ENCODE measurements at places on chromosomes 2 and 18.
A peak's percentile ranks its signal among the peaks of the same experiment; 100 is the strongest.

DNA sequence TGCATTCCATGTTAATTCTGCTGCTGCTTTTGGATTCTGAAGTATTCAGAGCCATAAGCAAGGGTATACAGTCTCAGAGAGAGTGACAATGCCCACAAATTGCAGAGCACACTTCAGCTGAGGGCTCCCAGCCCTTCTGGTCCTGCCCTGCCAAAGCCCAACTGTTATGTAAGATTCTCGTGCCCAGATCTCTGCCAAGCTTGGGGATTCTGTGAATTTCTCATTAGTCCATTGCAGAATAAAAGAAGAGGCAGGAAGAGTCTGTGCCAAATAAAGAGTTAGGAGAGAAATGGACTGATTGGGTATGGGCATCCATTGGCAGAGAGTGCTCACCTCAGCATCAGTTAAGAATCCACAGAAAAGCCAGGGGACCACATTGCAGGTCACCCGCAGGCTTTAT lies 112.0 kb upstream of the PNPT1 start:
- DNase-seq = no peak

GRCh38 chr2:58920001-58920400 lies 678.9 kb upstream of the FANCL start:
- DNase-seq = no peak

- DNase-seq = no peak
These were observed 92.5 kb upstream of the CXCR4 start for GRCh38 chr2:136210455-136210805.

DNA sequence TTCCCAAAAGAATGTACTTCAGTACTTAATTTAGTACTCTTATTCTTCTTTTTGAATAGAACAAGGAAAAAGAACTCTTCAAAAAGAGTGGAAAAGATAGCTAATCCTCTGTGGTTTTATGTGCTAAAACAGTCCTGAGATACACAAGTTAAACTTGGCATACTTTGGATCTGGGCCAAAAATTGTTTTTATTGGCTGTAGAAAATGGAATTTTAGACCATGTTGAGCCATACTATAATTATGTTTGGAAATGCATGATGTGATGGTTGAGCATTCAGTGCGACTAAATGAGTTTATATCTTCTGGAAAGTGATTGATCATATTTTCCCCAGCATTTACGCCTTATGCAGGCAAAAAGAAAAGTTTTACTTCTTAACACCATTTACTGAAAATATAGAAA lies 18.0 kb upstream of the PDE1A start:
- no peak for DNase-seq

DNA sequence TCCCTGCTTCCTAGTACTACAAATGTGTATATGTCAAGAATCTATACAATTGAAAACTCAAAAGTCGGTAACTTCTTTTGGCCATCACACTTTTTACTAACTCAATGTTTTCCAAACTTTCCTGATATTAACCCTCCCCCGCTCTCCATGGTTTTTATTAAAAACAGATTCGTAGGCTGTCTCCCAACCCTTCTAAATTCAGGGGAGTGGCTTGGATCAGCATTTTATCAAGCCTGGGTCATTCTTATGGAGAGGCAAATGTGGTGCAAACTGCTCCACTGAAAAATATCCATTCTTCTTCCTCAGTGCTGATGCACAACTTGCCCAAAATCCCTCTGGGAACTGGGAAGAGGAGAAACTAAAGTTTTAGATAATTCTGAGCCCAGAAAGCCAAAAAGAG lies 134.2 kb downstream of the RIF1 start:
- DNase-seq = no peak

GRCh38 chr2:65360441-65360840 lies 72.0 kb downstream of the SPRED2 start:
- DNase-seq = no peak

DNA sequence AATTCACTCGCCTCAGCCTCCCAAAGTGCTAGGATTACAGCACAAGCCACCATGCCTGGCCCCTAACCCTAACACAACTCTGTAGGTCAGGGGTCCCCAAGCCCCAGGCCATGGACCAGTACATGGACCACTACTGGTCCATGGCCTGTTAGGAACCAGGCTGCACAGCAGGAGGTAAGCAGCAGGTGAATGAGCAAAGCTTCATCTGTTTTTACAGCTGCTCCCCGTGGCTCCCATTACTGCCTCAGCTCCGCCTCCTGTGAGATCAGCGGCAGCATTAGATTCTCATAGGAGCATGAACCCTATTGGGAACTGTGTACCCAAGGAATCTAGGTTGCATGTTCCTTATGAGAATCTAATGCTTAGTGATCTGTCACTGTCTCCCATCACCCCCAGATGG lies 201.7 kb downstream of the NRP2 start:
- DNase-seq = peak; percentile 71

- no peak for DNase-seq
These were observed 76.4 kb downstream of the ZSWIM2 start for GRCh38 chr2:186772579-186772978.

- DNase-seq = no peak
These were observed 68.4 kb downstream of the TIMM21 start for GRCh38 chr18:74216661-74217110.

- no peak for DNase-seq
These were observed 27.7 kb downstream of the ADRA2B start for GRCh38 chr2:96088340-96089335.

DNA sequence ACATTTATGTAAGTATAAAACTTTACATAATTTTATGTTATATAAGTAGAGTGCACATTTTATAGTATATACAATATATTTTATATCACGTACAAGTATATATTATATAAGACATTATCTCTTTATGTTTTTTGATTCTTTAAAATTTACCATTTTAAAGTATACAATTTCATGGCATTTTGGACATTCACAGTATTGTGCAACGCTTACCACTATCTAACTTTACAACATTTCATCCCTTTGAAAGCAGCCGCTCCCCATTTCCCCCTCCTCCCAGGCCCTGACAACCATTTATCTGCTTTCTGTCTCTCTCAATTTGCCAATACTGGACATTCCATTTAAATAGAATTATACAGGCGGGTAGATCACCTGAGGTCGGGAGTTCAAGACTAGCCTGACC lies 512.5 kb downstream of the TSN start:
- DNase-seq = no peak

DNA sequence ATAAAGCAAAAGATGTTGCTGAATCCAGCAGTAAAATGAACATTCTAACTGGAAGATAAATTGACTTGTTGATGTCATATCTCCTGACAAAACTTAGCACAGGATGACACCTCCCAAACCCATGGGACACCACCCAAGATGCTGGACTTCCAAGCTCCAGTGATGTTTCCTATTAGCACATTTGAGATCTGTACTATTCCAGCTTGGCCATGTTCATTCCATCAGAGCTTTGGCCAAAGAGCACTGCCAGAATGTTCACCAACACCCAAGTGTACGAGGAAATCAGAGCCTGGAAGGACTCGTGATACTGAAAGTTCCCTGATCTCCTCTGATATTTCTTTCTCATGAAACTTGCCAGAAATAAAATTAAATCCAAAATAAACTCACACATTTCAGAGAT lies 44.7 kb downstream of the PID1 start:
- DNase-seq = no peak

GRCh38 chr18:48010264-48010663 lies 79.8 kb upstream of the SMAD2 start:
- no peak for DNase-seq

DNA sequence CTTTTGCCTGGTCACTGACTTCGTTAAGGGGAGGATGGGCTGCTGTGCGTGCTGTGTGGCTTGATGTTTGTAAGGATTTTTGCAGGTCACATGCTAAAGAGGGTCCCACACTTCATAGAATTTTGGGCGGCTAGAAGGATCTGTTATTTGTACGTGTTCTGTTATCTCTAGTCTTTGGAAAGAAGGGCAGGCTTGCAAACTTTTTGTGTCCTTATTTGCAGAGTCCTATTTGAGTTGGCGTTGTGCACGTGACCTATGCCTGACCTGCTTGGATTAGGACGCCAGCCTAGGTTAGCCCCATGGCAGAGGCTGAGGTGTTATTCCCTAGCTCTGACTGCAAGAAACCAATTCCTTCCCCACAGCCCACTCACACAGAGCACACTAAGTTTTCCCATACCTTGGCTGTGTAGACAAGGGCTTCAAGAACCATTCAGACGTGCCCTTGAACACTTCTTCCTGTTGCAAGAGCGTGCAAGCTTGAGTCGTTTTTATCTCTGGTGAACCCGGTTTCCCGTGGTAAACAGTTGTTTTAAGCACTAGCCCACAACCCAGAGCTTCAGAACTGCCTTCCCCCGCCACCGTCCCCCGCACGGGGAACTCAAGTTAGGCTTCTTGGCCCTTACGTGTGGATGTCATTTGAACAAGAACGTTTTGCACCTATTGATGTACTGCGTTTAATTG lies 94.6 kb downstream of the LDLRAD4 start:
- DNase-seq = no peak

DNA sequence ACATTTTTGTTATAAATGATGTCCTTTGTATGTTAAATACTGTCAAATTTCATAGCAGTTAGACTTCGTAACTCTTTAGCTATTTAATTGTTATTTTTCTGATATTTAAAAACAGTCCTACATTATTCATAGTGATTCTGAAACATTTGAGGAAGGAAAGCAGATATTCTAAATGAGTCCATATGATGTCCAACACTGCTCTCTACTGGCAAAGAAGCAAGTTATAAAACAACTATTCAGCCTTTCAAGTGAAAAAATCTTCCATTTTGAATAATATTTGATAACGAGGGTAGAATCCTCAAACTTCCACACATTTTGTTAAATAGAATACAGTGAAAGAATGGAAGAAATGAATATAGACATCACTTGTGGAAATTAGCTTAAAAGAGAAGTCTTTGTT lies 220.8 kb downstream of the GULP1 start:
- peak; percentile 58 for DNase-seq

- no peak for DNase-seq
These were observed 1.3 kb upstream of the FEV start for GRCh38 chr2:218986148-218986761.

GRCh38 chr2:19651466-19651865 lies 250.3 kb downstream of the TTC32 start:
- no peak for DNase-seq

- DNase-seq = no peak
These were observed 95.1 kb upstream of the SLC35G4 start for GRCh38 chr18:11514267-11514666.

DNA sequence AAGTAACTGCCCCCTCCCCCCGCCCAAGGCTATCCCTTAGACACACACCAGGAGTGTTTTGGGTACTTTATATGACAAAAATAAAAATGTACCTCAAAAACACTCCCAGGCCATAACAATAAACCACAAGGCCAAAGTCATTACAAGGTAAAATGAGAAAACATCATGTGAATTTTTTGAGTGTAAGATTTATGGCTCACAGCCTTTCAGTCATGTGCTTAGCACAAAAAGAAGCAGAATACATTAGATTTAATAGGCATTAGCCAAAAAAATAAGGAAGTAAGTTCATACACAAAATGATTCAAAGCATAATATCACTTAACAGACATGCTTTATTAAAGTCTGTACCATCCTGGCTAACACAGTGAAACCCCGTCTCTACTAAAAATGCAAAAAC lies 103.7 kb downstream of the CACNB4 start:
- DNase-seq = no peak

GRCh38 chr2:48530033-48530811 lies at the start of gene STON1:
Gene STON1, plus strand, starts transcription at chr2:48530154. Its CDS starts 50,480 bp downstream, at chr2:48580634.
- peak; percentile 33 for DNase-seq

DNA sequence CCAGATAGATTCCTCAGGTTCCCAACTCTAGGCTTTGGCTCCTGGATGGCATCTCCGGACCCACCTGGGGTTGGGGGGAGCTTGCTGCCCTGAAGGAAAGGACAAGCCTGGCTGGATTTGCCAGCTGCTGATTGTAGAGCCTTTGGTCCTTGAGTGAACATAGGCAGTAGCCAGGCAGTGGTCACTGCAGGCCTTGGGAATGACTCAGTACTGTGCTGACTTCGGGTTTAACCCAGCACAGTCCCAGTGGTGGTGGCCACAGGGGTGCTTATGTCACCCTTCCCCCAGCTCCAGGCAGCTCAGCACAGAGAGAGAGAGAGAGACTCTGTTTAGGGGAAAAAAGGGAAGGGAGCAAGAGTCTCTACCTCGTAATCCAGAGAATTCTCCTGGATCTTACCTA lies 27.7 kb upstream of the ACTR2 start:
- DNase-seq = no peak

DNA sequence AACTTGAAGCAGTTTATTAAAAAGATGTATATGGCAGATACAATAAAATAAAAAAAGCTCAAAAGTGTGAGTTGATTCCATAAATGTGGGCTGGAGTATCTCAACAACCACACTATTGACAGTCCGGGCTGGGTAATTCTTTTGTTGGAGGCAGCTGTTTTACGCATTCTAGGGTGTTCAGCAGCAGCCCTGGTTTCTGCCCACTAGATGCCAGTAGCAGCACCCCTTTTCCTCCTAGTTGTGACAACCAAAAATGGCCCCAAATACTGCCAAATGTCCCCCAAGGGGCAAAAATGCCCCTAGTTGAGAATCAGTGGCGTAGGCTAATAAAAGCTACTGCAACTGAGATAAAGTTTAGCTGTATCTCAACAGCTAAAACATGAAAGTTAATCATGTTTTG lies 44.8 kb downstream of the CHMP3 start:
- DNase-seq = peak; percentile 9

GRCh38 chr18:23053776-23054457 lies 81.4 kb upstream of the CABLES1 start:
- no peak for DNase-seq

DNA sequence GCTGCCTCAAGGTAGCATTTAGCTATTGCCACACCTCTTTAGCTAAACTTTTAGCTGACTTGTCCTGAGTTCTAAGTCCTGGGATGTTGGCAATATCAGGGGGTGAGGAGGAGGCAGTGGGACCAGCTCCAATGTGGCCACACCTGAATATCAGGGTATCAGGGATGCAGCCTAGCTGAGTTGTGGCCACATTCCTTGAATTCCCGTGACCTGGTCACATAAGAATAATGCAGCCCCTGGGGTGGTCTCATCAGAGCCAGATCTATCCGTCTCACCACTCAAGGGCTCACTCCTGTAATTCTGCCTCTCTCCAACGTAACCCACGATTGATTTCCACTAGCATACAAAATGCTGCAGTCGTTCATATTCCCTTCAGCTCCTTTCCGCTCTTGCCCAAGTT lies 11.6 kb upstream of the TAF1B start:
- no peak for DNase-seq

DNA sequence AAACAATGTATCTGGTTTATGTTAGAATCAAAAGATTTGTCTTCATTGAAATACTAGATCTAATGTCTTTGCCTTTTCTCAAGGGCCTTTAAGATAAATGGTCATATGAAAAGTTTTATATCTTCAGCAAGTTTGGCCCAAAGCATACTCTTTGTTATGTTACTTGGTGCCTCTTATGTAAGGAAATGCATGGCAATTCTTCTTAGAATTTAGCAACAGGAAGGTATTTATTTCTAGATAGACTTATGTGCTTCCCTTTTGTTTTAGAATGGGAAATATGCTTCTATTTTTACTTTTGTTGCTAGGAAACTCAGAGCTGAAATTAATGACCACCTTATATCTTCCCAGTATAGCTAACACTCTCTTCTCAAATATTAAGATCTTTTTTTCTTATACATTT lies 117.4 kb upstream of the DLX2 start:
- DNase-seq = no peak

DNA sequence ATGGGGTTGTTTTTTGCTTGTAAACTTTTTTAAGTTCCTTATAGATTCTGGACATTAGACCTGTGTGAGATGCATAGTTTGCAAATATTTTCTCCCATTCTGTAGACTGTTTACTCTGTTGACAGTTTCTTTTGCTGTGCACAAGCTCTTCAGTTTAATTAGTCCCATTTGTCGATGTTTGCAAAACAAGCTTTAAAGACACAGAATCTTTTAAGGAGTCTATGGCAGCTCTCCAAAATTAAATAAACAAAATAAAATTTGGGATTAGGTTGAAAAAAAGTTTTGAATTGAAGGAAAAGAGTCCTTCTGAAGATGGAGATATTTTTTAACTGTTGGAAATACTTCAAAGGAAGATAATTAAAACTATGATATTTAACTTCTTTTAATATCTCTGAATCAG lies 88.8 kb downstream of the MAP3K20 start:
- DNase-seq = no peak
